ENCODE measurements at places on chromosomes 6 and 20.

GRCh38 chr6:129701721-129702455 is 8.1 kb downstream of the ARHGAP18 start:
- peak; percentile 18 for DNase-seq

DNA sequence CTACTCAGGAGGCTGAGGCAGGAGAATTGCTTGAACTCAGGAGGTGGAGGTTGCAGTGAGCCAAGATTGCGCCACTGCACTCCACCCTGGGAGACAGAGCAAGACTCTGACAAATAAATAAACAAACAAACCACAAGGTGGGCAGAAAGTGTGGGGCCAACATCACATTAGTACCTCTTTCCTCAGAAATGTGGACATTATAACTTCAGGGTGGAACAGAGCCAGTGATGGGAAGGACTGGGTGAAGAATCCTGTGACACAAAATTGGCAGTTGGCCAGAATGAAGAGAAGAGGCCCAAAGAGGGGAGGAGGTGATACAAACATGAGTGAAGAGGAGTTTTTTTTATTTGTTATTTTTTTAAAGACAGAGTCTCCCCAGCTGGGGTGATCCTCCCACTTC is 50.6 kb downstream of the NUP153 start:
- DNase-seq = peak; percentile 10

GRCh38 chr6:27893836-27894807 is 18.1 kb downstream of the OR2B2 start:
- DNase-seq = peak; percentile 95

DNA sequence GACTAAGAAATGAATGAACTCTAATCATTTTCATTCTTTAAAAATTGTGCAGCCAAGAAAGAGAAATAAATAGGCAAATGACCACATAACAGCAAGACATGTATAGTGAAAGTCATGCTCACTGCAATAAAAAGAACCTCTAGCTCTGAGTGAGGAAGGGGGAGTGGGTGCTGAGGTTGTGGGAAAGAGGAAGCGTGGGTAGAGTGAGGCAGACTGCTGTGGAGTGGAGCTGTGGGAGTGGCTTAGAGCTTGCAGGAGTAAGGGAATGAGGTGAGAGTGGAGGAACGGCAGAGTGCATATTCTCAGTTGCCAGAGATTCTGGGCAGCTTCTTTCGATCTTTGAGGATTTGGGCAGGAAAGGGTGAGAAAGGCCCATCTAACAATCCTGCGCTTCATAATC is 10.4 kb downstream of the DEFB129 start:
- no peak for DNase-seq

DNA sequence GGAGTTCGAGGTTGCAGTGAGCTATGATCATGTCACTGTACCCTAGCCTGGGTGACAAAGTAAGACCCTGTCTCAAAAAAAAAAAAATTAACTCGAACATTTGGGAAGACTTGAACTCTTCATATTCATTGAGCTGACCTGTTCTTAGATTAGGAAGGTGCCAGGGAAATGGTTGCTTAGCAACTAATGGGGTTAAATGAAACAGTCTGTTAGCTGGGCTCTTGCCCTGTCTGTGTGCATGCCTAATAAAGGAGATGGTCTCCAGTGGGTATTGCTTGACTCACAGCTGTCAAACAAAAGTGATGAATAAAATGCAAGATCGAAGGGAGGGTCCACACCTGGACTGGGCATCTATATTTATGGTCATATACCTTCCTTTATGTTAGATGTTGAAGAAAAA is 101.8 kb downstream of the KLHL32 start:
- no peak for DNase-seq

- DNase-seq = no peak
These were observed 17.8 kb upstream of the HMGN4 start for GRCh38 chr6:26520237-26520849.

DNA sequence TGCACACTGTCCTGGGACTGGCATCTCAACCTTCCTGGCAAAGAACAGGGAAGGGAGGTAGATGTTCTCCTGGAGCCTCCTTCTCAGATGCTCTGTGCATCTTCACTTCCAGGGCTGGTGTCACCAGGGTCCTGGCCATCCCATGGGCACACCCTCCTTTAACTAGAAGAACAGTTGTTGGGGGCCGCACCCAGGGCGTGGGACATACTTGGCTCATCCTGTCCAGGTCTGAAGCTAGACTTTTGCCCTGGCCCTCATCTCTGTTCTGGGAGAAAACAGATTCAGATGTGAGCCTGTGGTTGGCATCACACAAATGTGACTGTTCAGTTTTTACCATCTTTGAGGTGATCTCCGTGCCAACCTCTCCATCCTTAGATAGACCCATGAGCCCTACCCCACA is 41.6 kb downstream of the FOXC1 start:
- DNase-seq = no peak
